Stimulated activated CD4-positive, alpha-beta T cell treated with anti-CD3 and anti-CD28 coated beads, Interleukin-12 subunit alpha, Interleukin-12 subunit beta, amount 100 ng/mL, for 24 hours (primary cell): ENCODE measurements at places on chromosomes 3 and 15.

GRCh38 chr15:47908486-47908885 lies 191.2 kb downstream of the SEMA6D start:
- DNase-seq = no peak

DNA sequence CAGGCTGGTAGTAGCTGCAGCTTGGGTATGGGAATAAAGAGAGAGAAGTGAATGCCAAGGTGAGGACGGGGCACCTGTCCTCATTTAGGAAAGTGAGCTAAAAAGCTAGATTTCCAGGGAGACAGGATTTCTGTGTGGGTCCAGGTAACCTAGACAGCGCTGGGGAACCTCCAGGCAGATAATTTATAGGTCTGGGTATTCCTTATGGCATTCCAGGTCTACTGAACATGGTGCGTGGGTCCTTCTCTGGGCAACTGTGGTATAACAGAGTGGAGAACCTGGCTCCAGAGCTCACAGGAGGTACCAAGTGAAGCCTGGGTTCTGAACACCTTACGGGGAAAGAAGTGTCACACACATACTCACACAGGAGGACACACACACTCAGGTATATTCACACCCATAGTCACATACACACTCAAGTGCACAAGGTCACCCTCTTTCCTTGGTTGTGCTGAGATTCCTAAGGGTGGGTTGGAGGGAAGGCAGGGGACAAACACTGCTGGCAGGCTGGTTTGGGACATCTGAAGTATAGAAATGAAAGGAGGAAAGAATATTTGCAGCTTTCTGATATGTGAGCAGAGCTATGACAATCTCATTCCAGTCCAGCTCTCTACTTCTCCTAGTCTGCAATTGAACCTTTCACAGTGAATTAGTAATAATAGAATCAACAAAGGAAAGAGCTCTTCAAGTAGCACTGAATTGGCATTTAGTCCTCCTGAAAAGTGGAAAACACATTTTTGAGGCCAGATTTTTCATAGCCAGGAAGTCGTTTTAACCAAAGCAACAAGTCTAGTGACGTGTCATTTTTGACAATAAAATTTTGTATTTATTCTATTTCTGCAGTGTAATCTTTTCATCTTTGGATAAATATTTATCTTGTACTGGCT lies 37.4 kb upstream of the ITGA11 start:
- DNase-seq = no peak

GRCh38 chr15:69718436-69718835 lies 265.8 kb downstream of the RPLP1 start:
- DNase-seq = no peak

- no peak for DNase-seq
Measured at GRCh38 chr3:172209333-172210321, 170.2 kb downstream of the FNDC3B start.

- DNase-seq = no peak
Measured at GRCh38 chr3:119236756-119237155, 3.9 kb downstream of the B4GALT4 start.

GRCh38 chr3:20140881-20141280 lies 45.1 kb downstream of the SGO1 start:
- DNase-seq = no peak

DNA sequence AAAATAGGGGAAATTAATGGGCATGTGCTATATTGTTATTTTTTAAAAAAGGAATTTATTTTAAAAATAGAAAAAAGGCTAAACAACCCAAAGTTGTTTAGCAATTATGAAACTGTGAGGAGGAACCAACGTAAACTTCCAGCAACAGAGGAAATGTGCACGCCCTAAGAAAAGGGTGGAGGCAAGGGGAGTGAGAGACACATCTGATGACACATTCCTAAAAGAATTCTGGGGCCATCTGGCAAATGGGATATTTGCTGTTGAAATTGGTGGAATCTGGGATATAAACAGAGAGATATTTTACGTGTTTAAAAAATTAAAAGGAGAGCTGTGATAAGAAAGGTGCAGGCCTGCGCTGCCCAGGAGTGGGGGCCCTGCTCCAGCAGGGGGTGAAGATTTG lies 50.8 kb upstream of the MUC13 start:
- DNase-seq = no peak

DNA sequence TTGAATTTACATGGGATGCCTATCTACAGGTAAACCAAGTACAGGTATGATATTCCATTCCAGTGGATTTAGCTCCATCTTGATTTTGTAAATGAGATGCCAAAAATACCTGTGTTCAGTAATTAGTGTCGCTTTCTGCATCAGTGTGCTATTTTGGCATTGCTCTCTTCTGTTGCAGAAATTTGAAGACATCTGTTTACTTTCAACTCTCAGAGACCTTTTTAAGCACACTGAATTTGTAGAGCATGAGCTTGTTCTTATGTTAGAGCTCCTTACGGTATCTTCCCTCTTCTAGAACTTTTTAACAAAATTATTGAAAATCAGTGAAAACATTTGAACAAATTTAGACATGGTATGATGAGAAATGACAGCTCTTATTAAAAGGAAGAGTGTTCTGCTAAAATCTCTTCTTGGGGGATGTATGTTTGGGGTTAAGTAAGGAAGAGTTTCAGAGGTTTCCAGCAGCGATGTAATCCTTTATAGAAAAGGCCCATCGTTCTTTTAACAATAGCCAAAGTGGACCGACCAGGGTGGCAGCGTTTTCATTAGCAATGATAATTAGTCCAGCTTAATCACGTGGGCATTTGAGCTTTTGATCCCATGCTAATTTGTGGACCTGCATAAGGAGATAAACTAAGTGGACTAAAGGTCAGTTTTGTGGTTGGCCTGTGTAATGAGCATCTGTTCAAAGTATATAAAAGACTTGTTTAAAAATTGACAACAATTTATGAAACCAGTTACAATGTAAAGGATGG lies 385.4 kb downstream of the PTPRG start:
- DNase-seq = no peak

- DNase-seq = no peak
Measured at GRCh38 chr3:14273901-14274611, 95.4 kb downstream of the LSM3 start.
